Bladder microvascular endothelial cell (primary cell): ENCODE measurements at places on chromosomes 2 and 18. TPM values are rescaled to one million over a fixed set of nuclear protein-coding genes. Genes with fewer than 3 reads are reported as not detected.

The M1AP gene
- not detected in 2 replicates for total RNA-seq

The IMPA2 gene
- 6.2 and 7.5 TPM in 2 replicates for total RNA-seq

The PLA2R1 gene
- total RNA-seq = 6.5 and 37.4 TPM in 2 replicates

The GREB1L gene
- total RNA-seq = 1.3 and 9.7 TPM in 2 replicates

The SH3RF3 gene
- total RNA-seq = 3.1 and 12.3 TPM in 2 replicates

The GPR35 gene
- 0.16 and 0.50 TPM in 2 replicates for total RNA-seq

The SERPINB4 gene
- 0.65 TPM in 1 of 2 replicates, not detected in the other for total RNA-seq

The EFHD1 gene
- total RNA-seq = 0.06 and 0.16 TPM in 2 replicates

The CNGA3 gene
- total RNA-seq = not detected in 2 replicates

The MTERF4 gene
- 16.8 and 48.6 TPM in 2 replicates for total RNA-seq

The TCF23 gene
- not detected in 2 replicates for total RNA-seq

The TM4SF20 gene
- total RNA-seq = not detected in 2 replicates

The NPPC gene
- total RNA-seq = 0.16 TPM in 1 of 2 replicates, not detected in the other

The POTEE gene
- total RNA-seq = 0.16 and 0.63 TPM in 2 replicates

The DOK6 gene
- under 0.01 and 1.0 TPM in 2 replicates for total RNA-seq

The PDE11A gene
- total RNA-seq = under 0.01 TPM in 2 replicates

The CPLX4 gene
- total RNA-seq = not detected in 2 replicates

The AQP12A gene
- total RNA-seq = not detected in 2 replicates

The ZNF385B gene
- total RNA-seq = not detected in 2 replicates

The TLX2 gene
- total RNA-seq = not detected in 2 replicates

The RNF125 gene
- 4.8 and 6.5 TPM in 2 replicates for total RNA-seq

The NR4A2 gene
- total RNA-seq = under 0.01 and 0.13 TPM in 2 replicates

The NYAP2 gene
- not detected in 2 replicates for total RNA-seq

The PPIL3 gene
- total RNA-seq = 19.9 and 28.6 TPM in 2 replicates

The TUBA4B gene
- total RNA-seq = not detected in 2 replicates

The AQP12B gene
- total RNA-seq = not detected in 2 replicates

The SPATA3 gene
- total RNA-seq = not detected in 2 replicates

The RPL37A gene
- 2,118 and 2,859 TPM in 2 replicates for total RNA-seq

The SGPP2 gene
- total RNA-seq = not detected in 2 replicates

The HAAO gene
- total RNA-seq = 0.16 TPM in 1 of 2 replicates, not detected in the other

The CD28 gene
- under 0.01 TPM in 1 of 2 replicates, not detected in the other for total RNA-seq

The CYP20A1 gene
- total RNA-seq = 21.0 and 37.4 TPM in 2 replicates
